ENCODE measurements at places on chromosomes 1 and 21.

- no peak for DNase-seq
These were observed 496 bp downstream of the VPS45 start for GRCh38 chr1:150068109-150068435.

- DNase-seq: peak; percentile 100
These were observed 247 bp upstream of the DOP1B start for GRCh38 chr21:36156339-36156814.

DNA sequence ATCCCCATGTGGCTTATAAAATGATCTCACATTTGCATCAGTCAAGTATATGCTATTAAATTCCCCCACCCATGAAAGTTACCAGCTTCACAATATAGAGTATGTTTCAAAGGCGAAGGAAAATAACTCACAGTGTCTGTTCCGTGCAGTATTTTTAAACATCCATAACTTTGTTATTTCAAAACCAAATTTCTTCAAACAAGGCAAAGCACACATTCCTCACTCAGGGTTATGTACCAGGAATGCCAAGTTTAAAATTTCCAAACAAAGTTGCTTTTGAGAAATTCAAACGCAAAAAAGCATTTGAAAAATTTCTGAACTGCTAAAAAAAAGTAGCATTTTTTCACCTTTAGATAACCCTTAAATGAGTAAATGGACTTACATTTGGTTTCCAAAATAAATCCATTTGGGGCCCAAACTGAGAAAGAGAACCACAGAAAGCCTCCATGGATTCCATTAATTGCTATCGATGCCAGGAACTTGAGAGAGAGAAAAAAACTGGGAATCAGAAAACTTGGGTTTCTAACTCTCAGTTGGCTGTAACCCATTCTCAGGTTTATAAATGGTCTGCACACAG, 149.5 kb downstream of the SLC30A10 start:
- no peak for DNase-seq

DNA sequence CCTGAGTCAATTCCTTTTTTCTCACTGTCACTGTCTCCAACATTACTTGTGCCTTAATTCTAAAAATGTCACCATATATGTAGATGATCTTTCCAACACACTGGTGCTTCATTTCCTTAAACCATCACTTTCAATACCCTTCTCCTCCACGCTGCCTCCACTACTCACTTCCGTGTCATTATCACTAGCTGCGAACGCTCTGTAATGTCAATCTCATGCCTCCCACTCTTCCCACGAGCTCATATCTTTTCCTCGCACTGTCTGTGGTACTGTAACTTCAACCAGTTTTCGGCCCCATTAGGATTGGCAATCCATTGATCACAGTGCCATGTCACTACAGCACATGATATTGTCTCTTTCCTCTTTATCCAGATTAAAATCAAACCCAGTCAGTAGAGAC, 61.6 kb downstream of the PLD5 start:
- no peak for DNase-seq

DNA sequence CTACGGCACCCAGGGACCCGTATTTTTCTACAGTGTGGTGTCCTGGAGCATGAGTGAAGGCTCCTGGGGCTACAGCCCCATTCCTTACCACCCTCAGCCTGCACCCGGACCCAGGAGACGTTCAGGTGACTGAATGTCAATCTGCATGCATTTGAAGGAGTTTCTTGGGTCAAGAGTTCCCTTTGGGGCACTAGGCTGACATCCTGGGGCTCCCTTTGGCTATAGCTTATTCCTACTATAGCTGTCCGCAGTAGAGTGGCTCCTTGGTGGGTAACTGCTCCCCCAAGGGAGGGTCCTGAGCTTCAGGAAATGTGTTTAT, 19.9 kb upstream of the LRRN2 start:
- no peak for DNase-seq

DNA sequence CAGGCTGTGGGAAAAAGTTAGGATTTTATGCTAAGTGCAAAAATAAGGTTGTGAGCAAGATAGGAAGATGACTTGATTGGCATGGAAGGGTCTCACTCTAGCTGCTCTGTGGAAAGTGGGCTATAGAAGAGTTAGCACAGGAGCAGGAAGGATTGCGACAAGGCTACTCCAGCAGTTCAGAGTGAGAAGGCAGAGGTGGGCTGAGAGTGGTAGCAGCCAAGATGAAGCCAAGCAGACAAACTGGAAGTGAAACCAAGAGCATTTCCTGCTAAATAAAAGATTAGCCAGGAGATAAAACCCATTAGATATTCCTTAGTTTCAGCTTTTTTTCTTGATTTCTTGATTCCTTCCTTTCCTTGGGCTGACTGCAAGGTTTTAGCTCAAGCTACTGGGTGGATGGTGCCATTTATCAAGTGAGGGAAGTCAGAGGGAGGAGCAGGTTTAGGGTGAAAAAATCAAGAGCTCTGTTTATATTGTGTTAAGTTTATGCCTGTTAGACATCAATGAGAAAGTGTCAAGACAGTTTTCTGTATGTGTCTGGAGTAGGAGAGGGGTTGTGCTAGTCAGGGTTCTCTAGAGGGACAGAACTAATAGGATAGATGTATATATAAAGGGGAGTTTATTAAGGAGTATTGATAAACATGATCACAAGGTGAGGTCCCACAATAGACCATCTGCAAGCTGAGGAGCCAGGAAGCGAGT, 33.1 kb upstream of the ZNF644 start:
- DNase-seq: no peak

DNA sequence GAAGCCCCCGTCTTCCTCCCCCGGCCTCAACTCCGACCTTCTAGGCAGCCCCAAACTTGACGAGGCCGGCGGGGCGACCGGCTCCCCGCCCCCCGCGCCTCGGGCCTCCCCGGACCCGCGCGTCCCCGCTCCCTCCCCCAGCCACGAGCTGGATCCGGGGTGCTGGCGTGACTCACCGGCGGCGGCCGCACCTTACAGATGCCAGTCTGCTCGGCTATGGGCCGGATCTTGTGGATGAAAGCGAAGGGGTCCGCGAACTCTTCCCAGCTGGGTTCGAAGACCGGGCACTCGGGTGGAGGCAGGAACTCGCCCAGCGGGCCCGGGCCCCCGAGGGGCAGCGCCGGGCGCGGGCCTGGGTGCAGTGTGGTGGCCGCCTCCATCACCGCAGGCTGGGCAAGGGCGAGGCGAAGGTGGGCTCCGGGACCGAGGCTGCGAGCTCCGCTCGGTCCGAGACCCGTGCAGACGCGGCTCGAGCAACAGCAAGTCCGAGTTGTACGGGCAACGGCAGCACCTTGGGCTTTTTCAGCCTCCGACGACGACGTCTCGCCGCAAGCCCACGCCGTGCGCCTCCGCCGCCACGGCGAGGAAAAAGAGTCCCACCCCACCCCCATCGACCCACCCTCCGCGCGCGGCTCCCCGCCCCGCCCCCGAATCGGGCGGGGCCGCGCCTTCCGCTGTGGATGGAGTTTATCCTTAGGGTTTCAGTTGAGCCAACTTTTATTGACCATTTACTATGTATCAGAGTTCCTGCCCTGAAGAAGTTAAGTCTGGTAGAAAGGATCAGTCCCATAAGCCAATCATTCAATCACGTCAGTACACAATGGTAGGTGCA, at the start of gene KDM5B:
KDM5B (minus strand) TSS at position 496 of the 832 bp plus-strand sequence; CDS start at position 380, 116 bp downstream.
- DNase-seq: peak; percentile 44

DNA sequence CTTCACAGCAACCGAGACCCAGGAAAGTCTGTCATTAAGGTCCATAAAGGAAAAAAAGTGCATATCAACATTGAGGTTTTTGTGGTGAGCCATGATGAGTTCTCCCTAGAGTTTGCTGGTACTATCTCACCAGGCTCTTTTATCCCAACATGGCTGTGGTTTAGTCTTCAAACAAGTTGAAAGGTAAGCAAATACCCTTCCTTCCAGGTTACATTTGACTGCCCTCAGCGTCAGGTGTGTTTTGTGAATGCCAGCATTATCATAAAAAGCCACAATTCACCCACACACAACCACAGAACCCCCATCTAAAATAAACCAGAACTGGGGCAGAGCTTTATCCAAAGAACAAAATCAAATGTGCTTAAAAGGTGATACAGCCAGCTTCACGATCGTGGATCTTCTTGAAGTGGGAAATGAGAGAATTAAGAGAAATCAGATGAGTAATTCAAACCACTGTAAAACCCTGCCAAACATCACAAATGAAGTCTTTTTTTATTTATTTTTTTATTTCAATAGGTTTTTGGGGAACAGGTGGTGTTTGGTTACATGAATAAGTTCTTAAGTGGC, 64.7 kb downstream of the SETD4 start:
- DNase-seq: no peak

GRCh38 chr1:183315991-183316758, 102.0 kb downstream of the NMNAT2 start:
- no peak for DNase-seq

DNA sequence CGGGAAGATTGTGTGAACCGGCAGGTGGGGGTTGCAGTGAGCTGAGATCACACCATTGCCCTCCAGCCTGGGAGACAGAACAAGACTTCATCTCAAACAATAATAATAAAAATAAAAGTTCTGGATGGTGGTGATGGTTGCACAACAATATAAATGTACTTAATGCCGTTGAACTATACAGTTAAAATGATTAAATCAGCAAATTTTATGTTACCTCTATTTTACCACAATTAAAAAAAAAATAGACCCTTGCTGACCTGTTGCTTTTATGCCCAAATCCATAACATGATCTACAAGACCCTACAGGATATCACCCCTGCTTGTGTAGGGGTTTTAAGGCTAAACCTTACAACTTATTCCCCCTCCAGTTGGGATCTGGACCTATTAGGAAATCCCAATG, 11.8 kb upstream of the PDIK1L start:
- DNase-seq: no peak

GRCh38 chr1:29971703-29972102, 735.4 kb downstream of the PTPRU start:
- no peak for DNase-seq

DNA sequence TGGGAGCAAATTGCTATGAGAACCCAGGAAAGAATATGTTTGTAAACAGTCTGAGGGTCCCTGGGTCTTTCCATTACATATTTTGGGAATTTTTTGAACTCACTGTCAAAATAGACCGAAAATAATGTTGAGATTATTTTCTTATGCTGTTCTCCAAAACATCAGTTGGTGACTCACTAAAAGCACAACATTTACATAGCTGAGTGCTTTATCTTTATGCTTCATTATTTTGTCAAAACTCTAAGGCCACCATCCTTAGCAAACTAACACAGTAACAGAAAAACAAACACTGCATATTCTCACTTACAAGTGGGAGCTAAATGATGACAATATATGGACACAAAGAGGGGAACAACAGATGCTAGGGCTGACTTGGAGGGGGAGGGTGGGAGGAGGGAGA, 459.3 kb downstream of the ADGRL2 start:
- no peak for DNase-seq
